ENCODE measurements at places on chromosomes 1 and 21.

DNA sequence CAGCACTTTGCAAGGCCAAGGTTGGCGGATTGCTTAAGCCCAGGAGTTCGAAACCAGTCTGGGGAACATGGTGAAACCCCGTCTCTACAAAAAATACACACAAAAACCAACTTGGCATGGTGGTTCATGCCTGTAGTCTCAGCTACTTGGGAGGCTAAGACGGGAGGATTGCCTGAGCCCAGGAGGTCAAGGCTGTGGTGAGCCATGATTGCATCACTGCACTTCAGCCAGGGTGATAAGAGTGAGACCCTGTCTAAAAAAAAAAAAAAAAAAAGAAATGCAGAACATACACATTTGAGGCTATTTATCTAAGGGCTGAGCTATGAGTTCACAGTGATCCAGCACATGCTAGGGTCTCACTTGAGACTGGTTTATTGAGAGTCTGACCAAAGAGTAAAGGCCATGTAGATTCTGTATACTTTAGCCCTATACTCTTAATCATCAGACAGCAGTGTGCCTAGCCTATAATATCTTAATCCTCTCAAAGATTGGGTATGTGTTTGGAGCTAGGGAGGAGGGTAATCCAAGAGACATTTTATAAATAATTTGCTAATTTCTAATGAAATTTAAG is 23.9 kb downstream of the RNF2 start:
- DNase-seq: no peak

DNA sequence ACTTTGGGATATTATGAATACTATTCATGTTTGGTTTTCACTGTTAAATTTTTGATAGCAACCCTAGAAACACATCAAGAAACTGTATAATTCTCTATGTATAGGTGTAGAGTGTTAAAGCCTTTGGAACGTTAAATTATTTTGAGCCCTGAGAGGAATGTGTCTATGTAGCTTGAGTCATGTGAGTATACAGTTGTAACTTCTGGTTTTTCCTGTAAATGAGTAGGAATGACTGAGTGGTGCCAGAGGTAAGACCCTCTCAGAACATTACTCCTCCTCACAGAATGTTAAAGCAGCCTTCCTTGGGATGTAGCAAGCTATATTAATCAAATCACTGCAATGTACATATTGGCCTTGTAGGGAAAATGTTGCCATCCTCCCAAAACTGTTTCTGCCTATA is 69.0 kb downstream of the C1orf21 start:
- DNase-seq: no peak

DNA sequence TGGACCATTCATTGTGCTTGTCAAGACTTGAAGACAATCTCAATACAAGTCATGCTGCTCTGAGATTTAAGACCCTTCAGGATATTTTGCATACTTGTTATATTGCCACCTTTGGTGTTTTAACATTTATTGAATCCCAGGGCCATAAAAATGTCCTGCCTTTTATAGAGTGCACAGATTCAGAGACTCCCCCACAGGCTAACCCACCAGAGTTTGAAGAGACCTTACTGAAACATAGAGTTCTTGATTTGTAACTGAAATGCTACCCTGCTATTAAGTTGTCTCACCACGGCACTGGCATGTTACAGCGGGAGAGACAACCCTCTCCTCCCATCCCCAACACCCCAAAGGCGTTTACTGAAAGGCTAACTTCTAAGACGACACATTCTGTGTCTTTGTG is 313.9 kb upstream of the USP24 start:
- no peak for DNase-seq

DNA sequence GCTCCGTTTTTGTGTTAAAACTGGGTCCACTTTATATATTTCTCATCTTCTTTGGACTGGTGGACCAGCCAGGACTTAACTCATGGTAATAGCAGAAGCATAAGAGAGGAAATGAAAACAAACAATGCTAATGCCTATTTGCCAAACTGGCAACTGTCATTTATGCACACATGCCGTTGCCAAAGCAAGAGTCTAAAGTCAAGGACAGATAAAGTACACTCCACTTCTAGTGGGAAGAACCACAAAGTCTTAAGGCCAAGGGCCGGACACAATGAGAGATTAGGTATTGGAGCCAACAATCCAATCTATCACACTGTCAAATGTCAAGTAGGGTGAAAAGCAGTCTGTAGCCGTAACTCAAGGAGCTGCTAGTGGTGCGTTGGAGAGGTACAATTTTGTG is 157.7 kb downstream of the LYPLAL1 start:
- no peak for DNase-seq

GRCh38 chr1:167344112-167344511 is 123.4 kb downstream of the POU2F1 start:
- DNase-seq: no peak

- DNase-seq: no peak
Measured at GRCh38 chr21:45747233-45747766, 103.8 kb downstream of the PCBP3 start.

DNA sequence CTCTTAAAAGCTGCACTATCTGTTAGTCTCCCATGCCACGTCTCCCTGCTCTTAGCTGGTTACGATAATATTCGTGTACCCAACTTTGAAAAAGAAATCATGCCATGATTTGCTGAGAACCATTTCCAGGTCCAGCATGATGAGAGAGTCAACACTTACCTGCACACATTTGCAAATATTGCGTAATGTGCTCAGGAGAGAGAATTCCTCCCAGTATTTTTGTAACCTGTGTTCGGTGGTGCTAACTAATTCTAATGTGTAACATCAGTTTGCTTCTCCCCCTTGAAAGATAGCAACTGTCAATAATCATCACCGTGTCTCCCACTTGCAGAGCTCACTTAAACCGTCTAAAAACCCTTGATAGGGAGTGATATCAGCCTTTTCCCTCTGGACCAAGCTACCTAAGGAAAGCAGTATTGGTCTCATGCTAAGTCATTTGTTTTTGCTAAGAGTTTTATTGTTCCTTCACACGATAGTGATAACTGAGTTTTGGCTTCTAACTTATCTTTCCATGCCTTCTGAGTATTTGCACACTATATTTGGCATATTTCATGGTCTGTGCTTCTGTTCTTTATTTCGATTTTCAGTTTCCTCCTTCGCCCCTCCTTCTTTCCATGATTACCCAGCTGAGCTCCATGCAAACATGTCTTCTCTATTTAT is 61.1 kb upstream of the IRF2BP2 start:
- no peak for DNase-seq

- no peak for DNase-seq
Measured at GRCh38 chr21:33189824-33190223, 39.9 kb upstream of the IFNAR2 start.

- no peak for DNase-seq
Measured at GRCh38 chr1:184865831-184866230, 108.5 kb downstream of the NIBAN1 start.

GRCh38 chr1:154170547-154171222 is 15.8 kb upstream of the NUP210L start:
- no peak for DNase-seq

- DNase-seq: no peak
Measured at GRCh38 chr21:34980423-34981115, 68.5 kb downstream of the RUNX1 start.

GRCh38 chr1:154574716-154575115 is 7.1 kb downstream of the CHRNB2 start:
- DNase-seq: no peak

DNA sequence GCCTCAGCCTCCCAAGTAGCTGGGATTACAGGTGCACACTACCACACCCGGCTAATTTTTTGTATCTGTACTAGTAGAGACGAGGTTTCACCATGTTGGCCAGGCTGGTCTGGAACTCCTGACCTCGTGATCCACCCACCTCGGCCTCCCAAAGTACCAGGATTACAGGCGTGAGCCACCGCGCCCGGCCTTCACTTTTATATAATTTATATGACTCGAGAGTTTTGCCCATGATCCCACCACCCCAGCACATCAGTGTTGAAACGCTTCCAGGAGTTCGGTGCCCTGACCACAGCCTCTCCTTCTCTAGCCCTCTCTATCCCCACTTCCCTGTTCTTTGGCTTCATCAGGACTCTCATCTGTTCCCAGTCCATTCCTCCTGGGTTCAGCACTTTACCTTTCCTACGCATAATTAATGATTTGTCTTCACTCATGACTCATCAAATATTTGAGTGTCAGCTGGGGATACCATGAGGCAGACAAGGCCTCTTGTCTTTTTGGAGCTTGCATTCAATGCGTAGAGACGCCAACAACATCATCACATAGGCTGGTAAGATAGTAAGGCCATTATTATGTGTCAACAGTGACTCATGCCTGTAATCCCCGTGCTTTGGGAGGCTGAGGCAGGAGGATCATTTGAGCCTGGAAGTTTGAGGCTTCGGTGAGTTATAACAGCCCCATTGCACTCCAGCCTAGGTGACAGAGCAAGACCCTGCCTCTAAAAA is 1.4 kb downstream of the PMF1 start:
- DNase-seq: no peak

GRCh38 chr1:58586271-58586670 is 9.2 kb upstream of the TACSTD2 start:
- DNase-seq: no peak

- no peak for DNase-seq
Measured at GRCh38 chr1:180502361-180503279, at the start of gene ACBD6. ACBD6 (minus strand) TSS chr1:180502577; CDS start chr1:180502266, 311 bp downstream.

DNA sequence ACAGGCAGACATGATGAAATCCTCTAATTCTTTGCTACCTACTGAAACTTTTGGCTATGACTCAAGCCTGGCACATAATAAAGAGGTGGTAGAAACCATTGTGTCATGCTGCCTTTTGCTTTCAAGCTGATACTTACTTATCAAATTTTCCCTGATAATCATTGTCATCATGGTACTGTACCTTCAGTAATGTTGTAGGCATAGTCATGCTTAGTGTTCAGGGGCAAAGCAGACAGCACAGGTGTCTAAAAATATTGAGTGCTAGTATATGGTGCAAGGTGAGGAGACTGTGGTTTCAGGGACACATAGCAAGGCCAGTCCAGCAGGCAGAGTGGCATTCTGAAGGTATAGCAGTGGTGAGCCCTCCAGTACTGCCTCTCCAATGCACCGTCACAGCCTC is 226.9 kb upstream of the DEPDC1 start:
- DNase-seq: no peak

DNA sequence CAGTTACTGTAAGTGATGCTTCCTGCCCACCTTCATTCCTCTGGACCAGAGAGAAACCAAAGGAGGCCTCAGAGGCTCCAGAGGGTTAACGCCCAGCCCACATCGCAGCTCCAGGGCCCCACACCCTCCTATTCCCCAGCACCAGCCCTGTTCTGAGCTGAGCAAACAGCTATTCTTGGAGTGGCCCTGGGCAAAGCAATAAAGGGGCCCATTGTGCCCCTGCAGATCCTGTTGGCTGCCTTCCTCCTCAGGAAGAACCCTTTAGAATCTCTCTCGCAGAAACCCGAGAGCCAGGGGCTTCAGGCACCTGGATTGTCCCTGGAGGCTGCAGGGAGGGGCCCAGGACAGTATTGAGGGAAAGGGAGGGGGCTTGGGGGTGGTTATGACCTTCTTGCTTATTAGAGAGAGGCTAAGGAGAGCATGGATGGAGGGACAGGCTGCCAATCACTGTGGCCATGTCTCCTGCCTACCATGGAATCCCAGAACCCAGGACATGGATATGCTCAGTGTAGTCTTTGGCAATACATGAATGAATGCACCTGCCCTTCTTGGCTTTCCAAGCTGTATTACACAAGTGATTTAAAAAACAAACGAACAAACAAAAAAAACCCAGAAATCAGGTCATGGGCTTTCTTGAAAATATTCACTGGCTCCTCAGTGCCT is 9.2 kb downstream of the PADI2 start:
- no peak for DNase-seq

- DNase-seq: no peak
Measured at GRCh38 chr1:938088-938683, 14.5 kb downstream of the SAMD11 start.

GRCh38 chr1:42419126-42419821 is 36.5 kb downstream of the ZMYND12 start:
- DNase-seq: no peak

DNA sequence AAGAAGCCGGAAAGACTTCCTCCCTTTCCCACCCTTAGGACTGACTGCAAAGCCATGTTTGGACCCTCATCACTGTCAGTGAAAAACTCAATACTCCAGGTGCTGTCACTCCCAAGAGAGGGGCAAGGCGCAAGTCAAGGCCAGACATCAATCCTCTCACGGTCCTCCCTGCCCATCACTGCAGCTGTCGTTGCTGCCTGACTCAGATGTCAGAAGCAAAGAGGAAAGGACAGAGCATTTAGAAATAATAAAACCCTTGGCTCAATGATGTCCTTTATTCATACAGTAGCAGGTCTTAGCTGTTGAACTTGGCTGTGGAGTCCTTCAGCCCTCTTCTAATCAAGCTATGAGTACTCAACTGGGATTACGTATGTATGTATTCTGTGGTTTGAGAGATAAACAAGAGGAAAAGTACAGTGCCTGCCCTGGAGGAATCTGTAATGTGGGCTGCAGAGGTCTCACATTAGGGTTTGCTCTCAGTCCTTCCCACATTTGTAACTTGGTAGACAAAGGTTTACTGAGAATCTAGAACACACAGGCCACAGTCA is 13.5 kb downstream of the SUSD4 start:
- no peak for DNase-seq

DNA sequence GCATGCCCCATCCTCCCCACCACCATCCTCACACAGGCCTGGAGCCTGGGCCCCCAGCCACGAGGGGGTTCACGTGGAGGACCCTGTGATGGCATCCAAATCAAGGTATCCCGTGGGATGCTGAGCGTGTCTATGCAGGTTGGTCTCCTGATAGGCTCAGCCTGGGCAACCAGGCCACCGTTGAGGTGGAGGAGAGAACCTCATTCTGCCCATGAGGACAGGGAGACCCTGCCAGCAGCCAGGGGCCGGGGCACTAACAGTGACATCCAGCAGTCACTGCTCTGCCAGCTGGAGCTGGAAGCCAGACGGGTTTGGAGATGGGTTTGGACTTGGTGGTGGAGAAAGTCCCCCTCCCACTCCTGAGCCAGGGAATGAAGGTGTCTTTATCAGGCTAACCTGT is 582.8 kb downstream of the MATN1 start:
- no peak for DNase-seq

Measured in BJ (cell line).